ENCODE measurements at places on chromosomes 12 and 14.

DNA sequence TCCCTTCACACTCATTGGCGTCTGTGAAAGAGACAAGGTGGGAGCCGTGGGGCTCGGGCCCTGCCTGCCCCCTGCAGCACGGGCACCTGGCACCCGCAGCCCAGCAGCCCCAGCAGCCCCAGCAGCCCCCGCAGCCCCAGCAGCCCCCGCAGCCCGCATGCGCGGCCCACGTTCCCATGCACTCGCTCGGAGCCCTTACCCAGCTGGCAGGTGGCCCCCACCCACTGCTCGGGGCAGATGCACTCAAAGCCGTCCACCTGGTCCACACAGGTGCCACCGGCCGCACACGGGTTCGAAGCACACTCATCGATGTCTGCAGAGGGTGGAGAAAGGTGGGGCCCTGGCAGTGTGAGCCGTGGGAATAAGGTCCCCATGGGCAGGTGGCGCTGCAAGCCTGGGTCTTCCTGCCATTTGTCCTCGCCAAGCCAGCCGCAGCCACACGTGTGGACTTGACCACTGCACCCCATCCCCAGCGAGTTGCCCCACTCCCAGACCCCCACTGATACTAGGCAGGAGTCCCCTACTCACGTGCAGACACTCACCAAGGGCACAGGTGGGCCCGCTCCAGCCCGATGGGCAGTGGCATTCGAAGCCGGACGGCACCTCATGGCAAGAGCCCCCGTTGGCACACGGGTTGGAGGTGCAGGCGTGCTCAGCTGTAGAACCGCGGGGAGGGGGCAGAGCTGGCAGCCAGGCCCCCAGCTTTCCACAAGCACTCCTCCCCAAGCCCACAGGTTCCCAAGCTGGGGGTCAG, 17.3 kb downstream of the JAG2 start:
- DNase-seq = peak; percentile 45

DNA sequence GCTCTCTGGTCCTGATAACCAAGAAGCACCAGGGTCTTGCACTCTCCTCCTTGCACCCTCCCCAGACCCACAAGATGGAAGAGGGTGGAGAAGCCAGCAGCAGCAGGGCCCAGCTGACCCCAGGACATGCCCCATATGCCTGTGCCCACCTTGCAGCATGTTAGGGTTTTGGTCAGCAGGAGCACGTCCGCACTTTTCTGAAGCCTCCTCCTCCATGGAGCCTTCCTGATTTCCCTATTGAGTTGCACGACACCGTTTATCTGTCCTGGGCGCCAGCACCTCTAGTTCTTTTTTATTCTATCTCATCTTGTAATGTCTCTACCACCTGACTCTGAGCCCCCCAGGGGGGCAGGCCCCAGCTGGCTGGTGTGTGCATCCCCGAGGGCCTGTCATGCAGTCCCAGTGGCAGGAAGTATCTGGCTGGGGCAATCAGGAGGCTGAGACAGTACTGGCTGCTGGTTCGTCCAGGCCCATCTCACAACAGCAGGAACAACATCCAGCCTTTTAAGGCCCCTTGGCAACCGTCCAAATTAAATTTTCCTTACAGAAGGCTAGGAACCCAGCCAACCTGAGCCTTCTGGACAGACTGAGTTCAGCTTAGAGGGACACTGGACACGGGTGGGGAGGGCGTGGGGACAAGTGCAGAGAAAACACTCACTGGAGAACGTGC, 39.6 kb downstream of the CCDC85C start:
- no peak for DNase-seq

- DNase-seq = no peak
These were observed 9.4 kb downstream of the SLC6A13 start for GRCh38 chr12:253116-253831.

- no peak for DNase-seq
These were observed 7.1 kb downstream of the KRT85 start for GRCh38 chr12:52360106-52360662.

DNA sequence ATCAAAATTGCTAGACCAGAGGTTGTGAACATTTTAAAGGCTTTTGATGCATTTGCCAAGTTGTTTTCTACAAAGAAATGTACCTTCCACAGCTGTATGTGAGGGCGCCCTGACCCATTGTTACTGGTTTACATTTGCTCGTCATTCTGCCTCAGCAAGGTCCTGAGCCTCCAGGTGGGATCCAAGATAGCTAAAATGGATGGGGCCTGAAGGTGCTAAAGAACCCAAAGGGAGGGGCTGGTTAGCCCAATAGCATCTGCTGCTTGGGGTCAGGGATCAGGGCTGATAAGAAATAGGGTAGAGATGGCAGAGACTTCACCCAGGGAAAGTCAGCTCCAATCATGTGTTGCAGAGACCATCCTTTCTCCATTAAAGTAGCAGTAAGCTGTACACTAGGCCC, 43.1 kb downstream of the GALNT16 start:
- DNase-seq = no peak

GRCh38 chr12:93125126-93125525, 196.0 kb upstream of the EEA1 start:
- no peak for DNase-seq

DNA sequence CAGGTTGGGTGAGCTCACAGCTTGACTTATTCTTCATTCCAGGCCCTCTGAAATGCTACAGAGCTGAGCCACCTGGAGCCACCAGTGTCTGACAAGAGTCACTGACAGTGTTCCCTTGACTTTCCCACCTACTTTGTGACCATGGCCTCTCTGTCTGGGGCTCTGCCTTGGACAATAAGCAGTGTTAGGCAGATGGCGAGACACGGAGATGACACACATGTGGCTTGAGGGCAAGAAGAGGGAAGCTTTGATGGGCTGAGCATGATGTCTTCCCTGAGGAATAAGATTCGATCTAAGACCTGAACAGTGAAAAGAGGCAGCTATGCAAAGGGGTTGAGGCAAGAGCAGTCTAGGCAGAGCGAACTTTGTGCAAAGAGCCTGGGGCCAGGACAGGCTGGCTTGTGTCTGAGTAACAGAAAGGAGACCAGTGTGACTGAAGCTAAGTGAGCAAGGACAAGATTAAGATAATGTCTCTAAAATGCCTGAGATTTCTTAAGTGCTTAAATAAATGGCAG, 105.5 kb downstream of the NUAK1 start:
- no peak for DNase-seq

DNA sequence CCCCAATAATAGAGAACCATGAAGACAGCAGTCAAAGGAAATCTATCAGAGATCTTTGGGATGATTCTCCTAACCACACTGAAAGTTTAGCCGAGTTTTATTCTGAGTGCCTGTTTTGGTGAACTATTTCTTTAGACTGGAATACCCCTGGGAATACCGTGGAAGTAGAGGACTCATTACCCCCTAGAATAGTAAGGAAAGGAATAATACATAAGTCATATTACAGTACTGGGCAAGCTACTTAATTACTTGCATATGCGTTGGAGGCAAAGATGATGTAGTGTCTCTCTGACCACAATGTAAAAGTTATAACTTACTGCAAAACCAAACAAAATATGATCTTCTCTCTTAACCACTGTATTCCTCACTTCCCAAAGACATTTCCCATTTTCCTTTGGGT, 25.5 kb downstream of the ZC2HC1C start:
- DNase-seq = no peak

DNA sequence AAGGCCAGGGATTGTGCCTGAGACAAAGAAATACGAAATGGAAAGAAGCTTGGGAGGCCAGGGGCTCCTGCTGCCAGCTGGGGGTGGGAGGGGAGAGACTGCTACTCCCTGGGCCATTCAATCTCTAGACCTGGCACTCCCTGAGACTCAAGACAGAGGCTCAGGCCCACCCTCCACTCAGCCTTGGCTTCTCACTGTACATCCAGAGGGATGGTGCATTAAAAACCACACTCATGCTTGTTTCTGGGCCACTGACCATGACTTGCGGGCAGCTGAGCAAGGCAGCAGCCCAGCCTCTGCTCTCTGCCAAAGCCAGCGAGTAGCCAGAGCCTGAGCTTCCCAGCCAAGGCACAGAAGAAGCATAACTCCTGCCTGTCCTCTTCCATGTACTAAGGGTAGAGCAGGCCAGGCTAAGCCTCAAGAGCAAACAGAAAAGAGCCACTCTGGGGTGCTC, 41.5 kb downstream of the PITPNM2 start:
- DNase-seq = no peak

DNA sequence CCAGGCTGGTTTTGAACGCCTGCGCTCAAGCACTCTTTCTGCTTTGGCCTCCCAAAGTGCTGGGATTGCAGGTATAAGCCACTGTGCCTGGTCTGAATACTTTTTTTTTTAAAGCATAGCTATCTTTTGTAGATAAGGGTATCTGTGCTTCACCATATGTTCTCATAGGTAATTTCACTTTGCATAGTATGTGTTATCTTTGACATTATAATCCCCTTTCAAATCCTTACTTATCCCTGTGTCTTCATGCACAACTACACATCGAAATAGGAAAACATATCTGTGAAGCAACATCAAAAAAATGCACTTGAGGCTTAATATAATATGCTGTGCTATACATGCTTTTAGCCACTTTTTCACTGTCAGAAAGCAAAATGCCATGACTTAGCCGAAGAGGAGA, 94.1 kb downstream of the SLC35F4 start:
- DNase-seq = no peak

DNA sequence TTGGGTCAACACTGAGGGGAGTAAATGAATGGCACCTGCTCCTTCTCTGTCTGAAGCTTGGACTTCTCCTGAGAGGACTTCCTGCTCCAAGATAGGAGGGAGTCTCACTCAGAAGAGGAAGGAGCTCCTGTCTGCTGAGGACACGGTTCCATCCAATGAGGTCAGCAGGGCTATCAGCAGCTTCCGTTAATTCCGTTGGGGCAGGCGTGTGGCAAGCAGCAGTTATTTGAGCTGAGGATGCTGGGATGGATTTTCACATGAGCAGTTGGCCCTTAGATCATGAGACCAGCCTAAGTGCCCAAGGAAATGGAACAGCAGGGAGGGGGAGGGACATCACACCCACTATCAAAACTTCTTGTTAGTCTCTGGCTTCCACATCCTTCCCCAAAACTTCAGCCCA, 159.0 kb upstream of the PZP start:
- DNase-seq = no peak

DNA sequence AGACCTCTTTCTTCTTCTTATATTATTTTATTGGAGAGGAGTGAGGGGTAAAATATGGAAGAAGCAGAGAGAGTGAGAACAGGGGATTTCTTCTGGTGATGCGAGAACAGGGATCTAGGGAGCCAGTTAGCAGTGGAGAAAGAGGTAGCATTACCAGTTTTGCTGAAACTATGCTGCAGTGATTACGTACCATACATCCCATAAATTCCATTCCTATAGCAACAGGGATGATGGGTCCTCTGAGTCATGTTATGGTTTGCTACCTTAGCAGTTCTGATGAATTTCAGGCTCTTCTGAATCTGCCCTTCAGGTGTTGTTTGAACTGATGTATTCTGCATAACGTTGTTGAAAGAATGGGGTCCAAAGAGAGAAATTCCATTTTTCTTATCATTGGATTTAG, 625.4 kb upstream of the LRFN5 start:
- no peak for DNase-seq

- no peak for DNase-seq
These were observed 33.2 kb downstream of the TMEM30B start for GRCh38 chr14:61247935-61248334.

- DNase-seq = no peak
These were observed 54.8 kb upstream of the PTHLH start for GRCh38 chr12:28027328-28027727.

- no peak for DNase-seq
These were observed 16.6 kb upstream of the CCDC177 start for GRCh38 chr14:69591317-69591716.

DNA sequence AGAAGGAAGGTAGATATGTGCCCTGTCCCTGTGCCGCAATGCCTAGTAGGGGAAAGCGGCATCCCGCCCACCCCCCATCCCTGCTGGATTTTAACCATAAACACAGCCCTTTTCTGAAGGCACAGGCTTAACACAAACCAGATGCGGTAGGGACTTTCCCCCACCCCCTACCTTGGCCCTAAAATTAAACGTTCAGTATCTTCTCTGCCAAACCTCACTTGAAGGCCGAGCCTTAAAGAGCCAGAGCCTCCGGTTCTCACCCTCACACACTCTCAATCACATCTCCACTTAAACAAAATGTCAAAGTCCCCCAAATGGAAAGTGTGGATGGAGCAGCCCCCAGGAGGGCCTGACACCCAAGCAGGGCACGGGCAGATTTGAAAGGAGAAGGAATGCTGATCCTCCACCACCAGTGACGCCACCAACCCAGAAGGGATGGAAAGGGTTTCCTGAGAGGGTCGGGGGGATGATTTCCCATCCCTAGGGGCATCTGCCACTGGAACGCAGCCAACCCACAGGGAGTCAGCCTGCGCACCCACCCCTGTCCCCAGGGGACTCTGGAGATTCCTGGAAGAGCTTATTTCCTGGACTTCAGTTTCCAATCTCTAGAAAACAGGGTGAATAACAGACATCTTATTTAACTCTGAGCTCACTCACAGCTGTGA, 26.4 kb downstream of the ACTN1 start:
- no peak for DNase-seq

GRCh38 chr12:93163260-93164036, 214.3 kb upstream of the NUDT4 start:
- DNase-seq = no peak

DNA sequence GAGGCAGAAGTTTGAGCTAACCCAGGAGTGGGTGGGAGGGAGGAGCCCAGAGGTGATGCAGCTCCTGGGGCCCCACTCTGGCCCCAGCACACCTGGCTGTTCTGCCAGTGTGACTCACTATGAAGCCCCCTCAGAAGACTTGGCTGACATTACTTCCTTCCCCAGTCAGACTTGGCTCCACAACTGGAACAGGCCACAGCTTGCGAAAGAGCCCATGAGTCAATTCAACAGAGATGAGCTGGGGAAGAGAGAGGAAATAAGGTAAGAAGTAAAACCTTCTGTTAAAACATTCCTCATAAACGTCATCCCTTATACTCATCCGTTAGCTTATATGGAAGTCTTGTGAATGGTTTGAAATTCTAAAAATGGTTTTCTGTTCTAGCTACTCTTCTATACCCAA, 245.9 kb downstream of the ADAMTS20 start:
- no peak for DNase-seq

DNA sequence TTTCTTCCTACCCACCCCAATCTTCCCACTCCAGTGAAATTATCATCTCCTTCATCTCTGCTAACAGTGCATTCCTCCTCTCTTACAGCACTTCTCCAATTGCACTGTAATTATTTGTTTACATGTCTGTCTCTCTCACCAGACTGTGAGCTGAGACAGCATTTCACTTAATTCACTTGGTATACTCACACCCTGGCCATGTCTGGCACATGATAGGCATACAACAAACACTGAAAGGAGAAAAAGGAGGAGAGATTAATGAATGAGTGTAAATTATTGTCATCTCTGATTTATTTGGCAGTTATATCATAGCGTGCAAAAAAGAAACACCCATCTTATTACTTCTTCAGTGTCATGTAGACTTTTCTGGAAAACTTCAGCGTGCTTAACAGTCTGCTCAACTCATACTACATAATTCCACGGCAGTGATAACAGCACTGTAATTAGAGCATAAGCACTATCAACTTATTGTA, 452.3 kb downstream of the ADAMTS20 start:
- no peak for DNase-seq

DNA sequence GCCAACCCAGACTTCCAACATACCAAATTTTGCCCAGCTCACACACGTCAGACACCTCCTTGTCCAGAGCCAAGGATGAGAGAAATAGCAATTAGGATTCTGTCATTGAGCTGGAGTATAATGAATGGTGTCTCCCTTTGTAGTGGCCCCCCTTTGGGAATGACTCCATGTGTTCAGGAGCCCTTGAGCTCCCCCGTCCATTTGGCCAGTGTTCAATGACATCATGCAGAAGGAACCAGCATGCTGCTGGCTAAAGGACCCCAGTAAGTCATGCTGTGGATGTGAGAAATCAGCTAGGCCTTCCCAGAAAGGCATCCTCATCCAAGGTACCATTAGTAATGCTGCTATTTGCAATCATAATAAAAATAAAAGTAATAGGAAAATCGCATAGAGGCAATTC, 158.8 kb upstream of the SRRM4 start:
- no peak for DNase-seq
